ENCODE measurements at places on chromosomes 11 and 22.

GRCh38 chr11:77789061-77789730, 31.3 kb downstream of the RSF1 start:
- no peak for DNase-seq

GRCh38 chr22:45502215-45503049, at the start of gene FBLN1:
Gene FBLN1, plus strand, starts transcription at chr22:45502883. Its CDS starts 103 bp downstream, at chr22:45502986.
- DNase-seq, result no peak

DNA sequence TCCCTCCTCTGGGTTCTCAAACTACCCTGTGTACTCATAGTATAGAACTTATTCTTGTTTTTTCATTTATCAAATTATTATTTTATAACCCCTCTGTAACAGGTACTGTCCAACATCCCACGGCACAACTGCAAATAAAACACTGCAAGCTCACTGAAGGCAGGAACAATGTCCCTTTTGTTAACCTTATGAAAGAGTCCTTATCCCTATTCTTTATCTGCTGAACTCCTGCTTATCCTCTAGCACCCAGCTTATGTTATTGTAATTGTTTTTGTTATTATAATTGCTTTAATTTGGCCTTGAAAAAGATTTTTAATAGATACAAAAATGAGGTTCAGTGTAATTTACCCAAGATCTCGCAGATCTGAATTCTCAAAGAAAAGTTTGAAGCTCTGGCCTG, 130.4 kb downstream of the MSANTD4 start:
- no peak for DNase-seq

- DNase-seq, result no peak
Observed at GRCh38 chr11:15112131-15112541, 2.6 kb upstream of the INSC start.

- no peak for DNase-seq
Observed at GRCh38 chr22:37100589-37101127, 8.9 kb downstream of the TMPRSS6 start.

- no peak for DNase-seq
Observed at GRCh38 chr22:24191381-24191841, 10.1 kb downstream of the SUSD2 start.

- DNase-seq, result peak; percentile 82
Observed at GRCh38 chr22:31230871-31231621, 18.9 kb downstream of the LIMK2 start.

DNA sequence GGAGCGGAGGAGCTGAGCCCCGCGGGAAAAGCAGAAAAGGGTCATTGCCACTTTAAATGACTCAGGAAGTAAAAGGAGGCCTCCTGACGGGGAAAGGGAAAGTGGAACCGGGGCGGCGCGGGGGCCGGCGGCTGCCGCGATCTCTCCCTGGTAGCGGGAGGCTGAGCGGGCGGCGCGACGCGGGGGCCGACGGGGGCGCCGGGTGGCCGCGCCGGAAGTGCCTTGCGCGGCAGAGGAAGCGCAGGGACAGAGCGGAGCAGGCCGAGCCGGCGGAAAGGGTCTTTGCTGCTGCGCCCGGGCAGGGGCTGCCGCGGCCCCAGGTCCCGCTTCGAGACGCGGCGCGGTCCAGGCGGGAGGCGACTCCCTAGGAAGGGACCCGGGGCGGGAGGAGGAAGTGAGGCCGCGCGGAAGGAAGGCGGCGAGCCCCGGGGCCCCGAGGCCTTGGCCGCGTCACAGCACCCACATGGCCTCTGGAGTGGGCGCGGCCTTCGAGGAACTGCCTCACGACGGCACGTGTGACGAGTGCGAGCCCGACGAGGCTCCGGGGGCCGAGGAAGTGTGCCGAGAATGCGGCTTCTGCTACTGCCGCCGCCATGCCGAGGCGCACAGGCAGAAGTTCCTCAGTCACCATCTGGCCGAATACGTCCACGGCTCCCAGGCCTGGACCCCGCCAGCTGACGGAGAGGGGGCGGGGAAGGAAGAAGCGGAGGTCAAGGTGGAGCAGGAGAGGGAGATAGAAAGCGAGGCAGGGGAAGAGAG, at the start of gene TRIM44:
Gene TRIM44, plus strand, starts transcription at position 127 of the 759 bp plus-strand sequence. Its CDS starts 337 bp downstream, at position 464.
- peak; percentile 83 for DNase-seq

GRCh38 chr11:3092603-3093141, 35.4 kb upstream of the CARS1 start:
- DNase-seq, result no peak

- DNase-seq, result no peak
Observed at GRCh38 chr11:85348945-85349344, 278.2 kb downstream of the DLG2 start.

GRCh38 chr11:9616042-9616675, 42.7 kb downstream of the WEE1 start:
- peak; percentile 45 for DNase-seq

DNA sequence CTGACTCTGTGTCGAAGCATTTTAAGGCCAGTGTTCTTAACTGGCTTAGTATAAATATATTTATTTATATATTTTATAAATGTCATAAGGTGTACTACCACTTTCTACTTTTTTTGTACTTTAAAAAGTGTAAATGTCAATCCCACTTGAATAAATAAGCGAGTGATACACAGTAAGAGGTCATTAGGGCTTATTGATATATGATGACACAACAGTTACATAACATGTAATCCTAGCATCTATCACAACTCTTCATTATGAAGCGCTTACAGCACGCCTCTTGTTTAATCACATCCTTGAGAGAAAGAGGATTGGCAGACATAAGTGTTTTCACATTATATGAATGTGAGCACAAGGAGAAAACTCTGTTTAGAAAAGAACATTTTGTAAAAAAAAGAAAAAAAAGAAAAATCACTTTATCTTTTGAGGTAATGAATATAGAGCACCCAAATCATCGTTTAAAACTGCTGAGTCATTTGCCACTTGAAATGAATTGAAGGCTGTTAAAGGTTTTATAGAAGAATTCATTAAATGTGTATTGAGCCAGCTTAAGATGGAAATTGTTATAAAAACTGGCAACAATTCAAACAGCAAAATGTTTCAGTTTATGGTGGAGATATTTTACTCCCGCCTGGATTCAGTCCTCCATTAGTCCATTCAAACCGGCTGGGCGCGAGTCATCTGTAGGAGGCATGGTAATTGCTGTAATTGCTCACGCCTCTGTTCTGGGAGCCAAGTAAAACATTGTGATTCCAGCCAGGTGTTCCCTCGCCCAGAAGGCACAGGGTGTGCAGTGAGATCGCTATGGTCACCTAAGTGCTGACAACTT, 627.3 kb upstream of the KIRREL3 start:
- DNase-seq, result no peak

- DNase-seq, result no peak
Observed at GRCh38 chr11:111788051-111788450, 21.9 kb upstream of the PPP2R1B start.

DNA sequence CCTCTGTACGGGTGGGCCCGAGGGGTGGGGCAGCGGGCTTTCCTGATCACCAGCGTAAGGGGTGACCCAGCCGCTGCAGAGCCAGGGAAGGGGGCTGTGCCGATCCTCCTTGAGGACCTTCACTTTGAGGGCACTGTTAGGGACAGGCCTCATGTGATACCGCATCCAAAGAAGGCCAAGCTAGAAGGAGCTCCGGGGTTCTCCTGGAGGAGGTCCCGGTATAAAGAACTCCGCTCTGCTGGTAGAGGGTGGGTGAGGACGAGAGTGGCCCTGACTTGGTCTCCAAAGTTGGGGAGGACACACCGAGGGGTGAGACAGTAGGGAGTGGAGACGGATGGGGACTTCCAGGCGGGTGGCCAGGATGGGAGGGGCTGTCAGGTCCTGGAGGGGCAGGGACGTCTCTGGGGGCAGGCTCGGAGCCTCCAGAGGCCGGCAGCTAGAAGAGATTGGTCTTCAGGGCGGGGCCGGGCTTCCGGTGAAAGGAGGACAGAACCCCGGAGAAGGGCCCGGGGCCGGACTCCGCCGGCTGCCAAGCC, 4.6 kb downstream of the PHOX2A start:
- peak; percentile 64 for DNase-seq

GRCh38 chr11:92225125-92225567, 528 bp downstream of the FAT3 start:
- no peak for DNase-seq

GRCh38 chr11:33624083-33624482, 76.5 kb downstream of the C11orf91 start:
- DNase-seq, result peak; percentile 26

DNA sequence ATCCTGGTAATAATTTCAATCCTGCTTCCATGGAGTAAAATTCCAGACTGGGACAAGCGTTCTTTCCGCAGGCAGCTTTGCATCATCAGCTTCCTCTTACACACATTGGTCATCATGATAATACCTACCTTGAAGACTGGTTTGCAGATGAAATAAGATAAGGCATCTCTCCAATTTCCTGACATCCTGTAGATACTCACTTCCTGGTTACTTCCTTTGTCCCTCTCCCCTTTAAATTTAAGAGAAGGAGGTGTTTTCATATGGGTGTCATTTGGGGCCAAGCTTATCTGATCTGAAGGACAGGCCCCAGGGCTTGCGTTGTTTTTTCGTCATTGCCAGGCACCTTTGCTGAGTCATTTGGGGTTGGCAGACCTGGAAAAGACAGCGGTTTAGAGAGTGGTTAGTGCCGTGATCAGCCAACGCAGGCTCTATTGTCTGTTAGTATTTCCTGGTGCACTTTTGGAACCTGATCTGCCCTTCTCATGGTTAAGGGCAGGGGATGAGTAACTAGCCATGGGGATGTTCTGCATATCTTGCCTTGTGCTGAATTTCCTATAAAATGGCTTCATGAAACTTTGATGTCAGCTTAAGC, 24.1 kb downstream of the GRAMD1B start:
- DNase-seq, result peak; percentile 27

- no peak for DNase-seq
Observed at GRCh38 chr22:37203354-37204044, 8.8 kb downstream of the SSTR3 start.

DNA sequence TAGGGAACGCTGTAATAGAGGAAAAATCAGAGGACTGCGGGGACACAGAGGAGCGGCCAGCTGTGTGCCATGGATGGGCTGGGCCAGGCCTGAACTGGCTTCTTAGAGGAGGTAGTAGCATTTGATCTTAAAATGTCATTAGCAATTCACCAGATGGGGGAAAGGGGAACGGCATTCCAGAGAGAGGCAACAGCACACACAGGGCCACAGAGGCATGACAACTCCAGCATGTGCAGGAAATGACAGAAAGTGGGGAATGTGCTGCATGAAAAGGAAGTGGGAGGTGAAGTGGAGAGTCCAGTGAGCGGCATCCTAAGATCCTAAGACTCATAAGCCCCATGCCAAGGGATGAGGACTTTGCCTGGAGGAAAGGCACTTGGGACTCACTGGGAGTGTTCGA, 69.0 kb downstream of the UBASH3B start:
- no peak for DNase-seq
